ENCODE measurements at places on chromosomes 2 and 18.

GRCh38 chr2:67729474-67729873 is 332.3 kb downstream of the ETAA1 start:
- no peak for DNase-seq

- DNase-seq, result peak; percentile 23
Observed at GRCh38 chr18:67600181-67601180, 84.0 kb upstream of the DSEL start.

- DNase-seq, result no peak
Observed at GRCh38 chr2:174663550-174663949, 65.9 kb upstream of the WIPF1 start.

DNA sequence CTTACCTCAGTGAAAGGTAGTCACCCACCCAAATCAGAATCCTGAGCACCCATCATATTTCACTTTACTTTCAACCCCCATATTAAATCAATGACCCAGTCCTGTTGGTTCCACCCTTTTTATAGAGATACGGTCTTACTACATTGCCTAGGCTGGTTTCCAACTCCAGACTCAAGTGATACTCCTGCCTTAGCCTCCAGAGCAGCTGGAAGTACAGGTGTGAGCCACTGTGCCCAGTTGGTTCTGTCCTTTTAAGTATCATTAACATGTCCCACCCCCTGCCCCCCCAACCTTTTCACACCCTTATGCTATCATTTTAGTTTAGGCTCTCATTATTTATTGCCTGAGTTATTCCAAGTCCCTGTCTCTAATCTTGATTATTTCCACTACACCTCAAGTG is 28.7 kb downstream of the MSH6 start:
- DNase-seq, result no peak

DNA sequence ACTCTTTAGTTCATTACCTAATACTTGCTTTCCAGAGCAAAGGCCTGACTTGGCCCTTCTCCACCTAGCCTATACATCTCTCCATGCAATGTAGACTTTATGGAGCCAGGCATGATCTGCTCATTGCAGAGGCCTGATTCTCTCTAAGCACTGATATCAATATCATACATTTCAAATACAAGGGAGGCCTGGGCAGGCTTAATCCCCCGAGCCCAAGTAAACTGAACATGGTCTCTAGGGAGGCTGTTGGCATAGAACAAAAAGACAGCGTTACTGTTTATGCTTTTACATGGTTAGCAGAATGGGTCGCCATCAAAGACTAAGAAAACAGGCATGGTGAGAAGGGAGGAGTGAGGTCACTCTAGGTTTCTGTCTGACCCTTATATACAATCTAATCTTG is 695.1 kb downstream of the ZEB2 start:
- no peak for DNase-seq

All from kidney (tissue), 22 donors.